ENCODE measurements at places on chromosomes 1 and 21.

- DNase-seq, result no peak
These were observed 218.8 kb downstream of the NTNG1 start for GRCh38 chr1:107359472-107360241.

DNA sequence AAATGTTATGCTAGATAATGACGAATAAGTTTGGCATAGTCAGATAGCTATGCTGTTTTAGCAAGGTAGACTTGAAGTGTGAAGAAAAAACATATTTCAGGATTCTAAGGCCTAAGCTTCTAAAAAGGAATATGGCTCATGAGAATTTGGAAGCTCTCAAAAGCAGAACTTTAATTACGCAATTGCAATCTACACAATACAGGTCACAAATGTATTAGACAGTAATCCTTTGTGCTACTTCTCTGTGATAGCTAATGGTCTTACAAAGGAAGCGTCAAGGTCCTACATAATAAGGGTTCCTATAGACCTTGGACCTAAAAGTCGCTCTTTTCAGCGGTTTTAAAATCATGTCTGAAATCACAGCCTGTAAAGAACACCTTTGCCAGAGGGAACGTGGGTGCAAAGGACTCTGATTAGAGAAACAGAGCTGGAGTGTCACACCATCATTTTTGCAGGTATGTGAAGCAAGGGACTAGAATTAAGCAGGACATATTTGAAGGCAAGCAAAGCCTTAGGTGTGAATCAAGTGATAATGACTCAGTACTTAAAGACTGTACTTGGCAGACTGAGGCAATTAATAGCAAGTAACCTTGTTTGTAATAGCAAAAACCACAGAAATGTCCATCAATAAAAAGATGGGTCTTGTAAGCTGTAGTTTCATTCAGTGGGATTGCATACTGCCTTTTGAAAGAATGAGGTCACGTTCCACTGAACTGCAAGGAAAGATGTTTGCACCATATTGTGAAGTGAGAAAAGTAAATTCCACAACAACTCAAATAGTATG lies 420.2 kb downstream of the KCTD3 start:
- DNase-seq, result no peak

DNA sequence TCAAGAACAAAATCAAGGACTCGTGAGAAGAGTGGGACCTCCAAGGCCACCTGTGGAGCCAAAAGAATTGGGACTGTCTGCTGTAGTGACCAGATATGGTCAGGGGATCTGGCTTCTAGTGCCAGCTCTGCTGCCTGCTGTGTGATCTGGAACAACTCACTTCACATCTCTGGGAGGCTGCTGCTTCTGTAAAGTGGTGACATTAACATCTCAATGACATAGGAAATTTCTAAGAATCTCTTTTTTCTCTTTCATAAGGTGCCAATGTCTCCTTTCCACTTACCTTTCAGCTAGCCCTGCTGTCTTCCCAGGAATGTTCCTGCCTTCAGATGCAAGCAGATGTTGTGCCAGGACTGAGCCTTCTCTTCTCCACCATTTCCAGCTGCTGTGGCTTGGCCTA lies 5.0 kb upstream of the SRSF4 start:
- DNase-seq, result no peak

- DNase-seq, result no peak
These were observed 20.7 kb upstream of the STX12 start for GRCh38 chr1:27752360-27752759.

DNA sequence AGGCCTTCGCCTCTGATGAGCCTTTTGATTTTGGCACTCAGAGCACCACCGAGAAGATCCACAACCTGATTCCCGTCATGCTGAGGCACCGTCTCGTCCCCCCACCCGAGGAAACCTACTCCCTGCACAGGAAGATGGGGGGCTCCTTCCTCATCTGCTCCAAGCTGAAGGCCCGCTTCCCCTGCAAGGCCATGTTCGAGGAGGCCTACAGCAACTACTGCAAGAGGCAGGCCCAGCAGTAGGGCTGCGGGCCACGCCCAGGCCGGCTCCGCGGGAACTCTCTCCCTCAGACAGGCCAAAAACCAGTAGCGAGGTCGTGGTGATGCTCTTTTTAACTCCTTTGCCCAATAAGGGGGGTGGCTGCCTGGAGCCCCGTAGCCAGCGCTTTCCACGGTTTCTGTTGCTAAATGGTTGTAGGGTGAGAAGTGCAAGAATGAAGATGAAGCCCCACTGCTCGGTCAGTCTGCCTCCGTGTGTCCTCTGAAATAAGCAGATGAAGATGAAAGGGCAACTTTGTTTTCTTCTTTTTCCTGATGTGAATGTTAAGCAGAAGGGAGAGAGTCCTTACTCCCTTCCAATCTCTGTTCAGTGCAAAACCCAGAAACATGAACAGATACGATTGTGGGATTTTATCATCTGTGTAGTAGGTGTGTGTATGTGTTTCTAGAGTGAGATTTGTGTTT lies 46.5 kb downstream of the COQ8A start:
- no peak for DNase-seq
